ENCODE measurements at places on chromosomes 7 and 10. TPM values are rescaled to one million over a fixed set of nuclear protein-coding genes. Genes with fewer than 3 reads are reported as not detected.
A peak's percentile ranks its signal among the peaks of the same experiment; 100 is the strongest.

DNA sequence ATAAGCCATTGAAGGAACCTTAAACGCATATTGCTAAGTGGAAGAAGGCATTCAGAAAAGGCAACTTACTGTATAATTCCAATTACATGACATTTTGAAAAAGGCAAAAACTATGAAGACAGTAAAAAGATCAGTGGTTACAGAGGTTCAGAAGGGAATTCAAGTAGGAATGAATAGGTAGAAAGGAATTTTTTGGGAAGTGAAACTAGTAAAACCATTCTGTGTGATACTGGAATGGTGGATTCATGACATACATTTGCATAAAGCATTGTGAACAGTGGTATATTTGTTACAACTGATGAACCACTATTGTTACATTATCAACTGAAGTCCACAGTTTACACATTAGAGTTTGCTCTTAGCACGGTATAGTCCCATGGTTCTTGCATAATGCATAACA, 114.2 kb upstream of the GPR22 start:
- DNase-seq: no peak

NEUROG3 gene
- total RNA-seq: not detected

DNA sequence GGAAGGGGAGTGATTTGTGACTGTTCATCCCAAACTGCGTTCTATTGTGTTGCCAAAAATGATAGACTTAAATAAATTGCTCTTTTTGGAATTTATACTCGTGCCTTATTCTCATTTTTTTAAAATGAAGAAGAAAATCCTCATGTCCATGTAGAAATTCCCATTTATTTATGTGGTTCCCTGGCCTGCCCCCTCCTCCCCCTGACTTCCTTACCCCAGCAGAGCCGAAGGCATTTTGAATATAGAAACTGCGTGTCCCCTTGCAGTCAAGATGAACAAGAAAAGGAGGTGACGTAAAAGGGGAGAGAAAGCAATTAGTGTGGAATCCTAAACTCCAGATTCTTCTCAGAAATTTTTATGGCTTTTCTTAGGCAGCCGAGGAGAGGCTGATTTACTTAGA, 126.1 kb downstream of the FAM204A start:
- DNase-seq: no peak

GRCh38 chr7:151705636-151706276, 171.2 kb downstream of the PRKAG2 start:
- peak; percentile 37 for DNase-seq

DNA sequence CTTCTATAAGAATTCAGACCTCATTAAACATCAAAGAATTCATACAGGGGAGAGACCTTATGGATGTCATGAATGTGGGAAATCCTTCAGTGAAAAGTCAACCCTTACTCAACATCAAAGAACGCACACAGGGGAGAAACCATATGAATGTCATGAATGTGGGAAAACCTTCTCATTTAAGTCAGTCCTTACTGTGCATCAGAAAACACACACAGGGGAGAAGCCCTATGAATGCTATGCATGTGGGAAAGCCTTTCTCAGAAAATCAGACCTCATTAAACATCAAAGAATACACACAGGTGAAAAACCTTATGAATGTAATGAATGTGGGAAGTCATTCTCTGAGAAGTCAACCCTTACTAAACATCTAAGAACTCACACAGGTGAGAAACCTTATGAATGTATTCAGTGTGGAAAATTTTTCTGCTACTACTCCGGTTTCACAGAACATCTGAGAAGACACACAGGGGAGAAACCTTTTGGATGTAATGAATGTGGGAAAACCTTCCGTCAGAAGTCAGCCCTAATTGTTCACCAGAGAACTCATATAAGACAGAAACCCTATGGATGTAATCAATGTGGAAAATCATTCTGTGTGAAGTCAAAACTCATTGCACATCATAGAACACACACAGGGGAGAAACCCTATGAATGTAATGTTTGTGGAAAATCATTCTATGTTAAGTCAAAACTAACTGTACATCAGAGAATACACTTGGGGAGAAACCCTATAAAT, 24.1 kb downstream of the ZNF37A start:
- DNase-seq: no peak

DNA sequence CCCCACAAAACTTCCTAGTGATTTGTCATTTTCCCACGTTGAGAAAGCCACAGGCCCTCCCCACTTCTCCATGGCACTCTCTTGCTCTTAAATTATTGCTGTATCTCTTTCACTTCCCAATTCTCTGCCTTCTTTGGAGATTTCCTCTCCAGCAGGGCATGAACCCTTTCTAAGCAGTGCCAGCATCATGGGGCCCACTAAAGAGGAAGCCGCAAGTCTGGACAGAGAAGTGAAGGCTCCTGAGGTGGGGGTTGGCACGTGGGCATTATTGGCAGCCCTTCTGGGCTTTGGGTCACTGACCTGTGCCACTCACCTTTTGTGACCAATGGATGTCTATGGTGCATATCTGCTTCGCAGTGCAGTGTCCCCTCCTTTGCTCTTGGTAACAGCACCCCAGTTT, 97.7 kb upstream of the TCF7L2 start:
- peak; percentile 58 for DNase-seq

DNA sequence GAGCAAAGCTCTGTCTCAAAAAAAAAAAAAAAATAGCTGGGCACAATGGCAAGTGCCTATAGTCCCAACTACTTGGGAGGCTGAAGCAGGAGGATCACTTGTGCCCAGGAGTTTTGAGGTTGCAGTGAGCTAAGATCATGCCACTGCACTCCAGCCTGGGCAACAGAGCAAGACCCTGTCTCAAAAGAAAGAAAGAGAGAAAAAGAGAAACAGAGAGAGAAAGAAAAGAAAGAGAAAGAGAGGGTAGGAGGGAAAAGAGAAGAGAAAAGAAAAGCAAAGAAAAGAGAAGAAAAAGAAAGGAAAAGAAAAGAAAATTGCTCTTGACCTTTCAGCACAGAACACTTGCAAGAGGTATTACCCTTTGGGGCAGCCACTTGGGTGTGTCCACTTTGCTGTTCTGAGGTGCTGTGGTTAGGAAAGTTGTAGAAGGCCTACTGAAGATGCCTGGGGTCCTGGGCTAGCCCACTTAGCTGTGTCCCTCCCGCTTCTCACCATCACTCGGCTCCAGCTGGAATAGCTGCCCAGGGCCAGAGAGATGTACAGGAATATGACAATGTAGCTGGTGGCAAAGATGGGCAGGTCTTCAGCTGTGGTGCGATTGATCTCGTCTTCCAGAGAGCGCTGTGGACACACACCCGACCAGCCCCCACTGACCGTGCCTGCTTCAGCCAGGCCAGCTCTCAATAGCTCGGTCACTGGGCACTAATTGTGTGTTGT, 5.6 kb downstream of the NPC1L1 start:
- DNase-seq: no peak

DNA sequence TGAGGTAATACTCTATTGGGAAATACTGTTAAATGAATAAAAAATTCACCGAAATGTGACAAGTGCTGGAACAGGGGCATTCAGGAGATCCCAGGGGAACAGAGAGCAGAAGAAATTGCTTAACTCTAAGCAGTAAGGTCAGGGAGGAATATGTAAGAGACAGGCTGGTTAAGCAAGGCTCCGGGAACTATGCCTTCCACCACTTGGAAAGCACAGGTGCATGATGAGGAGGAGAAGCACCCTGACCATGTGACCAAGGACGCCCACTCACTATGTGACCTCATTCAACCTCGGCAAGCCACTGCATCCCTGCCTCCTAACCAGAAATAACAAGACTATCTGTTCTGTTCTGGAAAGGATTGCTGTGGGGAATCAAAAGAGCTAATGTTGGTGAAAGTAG, 218.4 kb downstream of the ELMO1 start:
- peak; percentile 58 for DNase-seq

DNA sequence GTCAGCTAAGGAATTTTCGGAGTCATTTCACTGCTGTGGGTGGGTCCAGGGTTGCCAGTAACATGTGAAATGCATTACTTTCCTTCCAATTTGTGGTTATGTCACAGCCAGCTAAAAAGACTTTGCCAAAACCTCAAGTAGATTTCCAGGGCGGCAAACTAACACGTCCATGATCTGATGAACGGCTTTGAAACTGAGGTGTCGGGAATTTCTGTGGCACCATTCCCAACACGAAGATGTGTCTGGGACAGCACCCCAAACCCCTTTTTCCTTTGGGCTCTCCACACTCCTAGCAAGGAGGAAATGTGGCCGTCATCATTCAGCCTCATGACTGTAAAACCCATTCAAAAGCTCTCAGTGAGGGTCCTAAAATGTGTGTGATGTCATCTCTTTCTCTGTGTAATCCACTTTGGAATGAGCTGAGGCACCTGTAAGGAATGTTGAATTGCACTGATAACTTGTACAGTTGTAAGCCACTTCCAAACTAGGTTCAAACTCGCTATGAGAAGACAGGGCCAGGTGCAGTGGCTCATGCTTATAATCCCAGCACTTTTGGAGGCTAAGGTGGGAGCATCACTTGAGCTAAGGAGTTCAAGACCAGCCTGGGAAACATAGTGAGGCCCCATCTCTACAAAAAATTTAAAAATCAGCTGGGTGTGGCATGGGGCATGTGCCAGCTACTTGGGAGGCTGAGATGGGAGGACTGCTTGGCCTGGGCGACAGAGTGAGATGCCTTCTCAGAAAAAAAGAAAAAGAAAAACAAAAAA, 146.1 kb upstream of the FRMD4A start:
- no peak for DNase-seq

DNA sequence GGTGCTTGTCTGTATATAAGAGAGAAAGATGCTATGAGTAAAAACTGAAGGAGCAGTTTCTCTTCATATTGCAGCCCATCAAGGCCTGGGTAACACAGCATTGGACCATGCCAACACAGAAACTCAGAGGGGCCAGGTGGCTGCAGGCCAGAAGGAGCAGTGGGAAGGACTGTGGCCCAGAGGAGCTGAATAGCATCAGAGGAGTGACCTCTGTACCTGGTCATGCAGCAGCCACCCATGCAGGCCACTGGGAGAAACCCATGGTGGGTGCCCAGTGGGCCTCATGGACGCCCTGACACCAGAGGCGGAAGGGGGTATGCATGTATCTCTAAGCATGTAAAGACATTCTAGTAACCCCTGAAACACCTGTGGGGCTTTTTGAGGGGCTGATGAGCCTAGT, 75.9 kb upstream of the YAE1 start:
- DNase-seq: no peak

INMT gene
- total RNA-seq: 40.4 TPM

DNA sequence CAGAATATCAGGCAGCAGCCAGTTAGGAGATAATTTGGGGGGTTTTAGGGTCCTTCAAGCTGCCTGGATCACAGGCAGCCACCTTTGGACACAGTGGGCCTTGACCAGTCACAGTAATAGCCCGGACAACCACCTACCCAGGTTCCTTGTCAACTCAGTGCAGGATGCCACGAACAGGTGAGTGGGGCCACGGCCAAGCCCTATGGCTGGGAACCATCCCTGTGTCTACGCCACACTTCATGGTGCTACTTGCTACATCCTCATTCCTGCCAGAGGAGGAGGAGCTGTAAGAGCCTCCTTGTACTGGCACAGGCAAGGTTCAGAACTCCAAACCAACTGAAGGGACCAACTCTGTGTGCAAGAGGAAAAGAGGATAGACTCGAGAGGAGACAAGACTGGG, 19.9 kb downstream of the ITPRIP start:
- no peak for DNase-seq

- no peak for DNase-seq
Observed at GRCh38 chr10:78377356-78377755, 343.7 kb downstream of the RPS24 start.

PNLIP gene
- not detected for total RNA-seq

Measured in Right ventricle myocardium superior (tissue), 1 donor.